ENCODE measurements at places on chromosomes 6 and 20.

DNA sequence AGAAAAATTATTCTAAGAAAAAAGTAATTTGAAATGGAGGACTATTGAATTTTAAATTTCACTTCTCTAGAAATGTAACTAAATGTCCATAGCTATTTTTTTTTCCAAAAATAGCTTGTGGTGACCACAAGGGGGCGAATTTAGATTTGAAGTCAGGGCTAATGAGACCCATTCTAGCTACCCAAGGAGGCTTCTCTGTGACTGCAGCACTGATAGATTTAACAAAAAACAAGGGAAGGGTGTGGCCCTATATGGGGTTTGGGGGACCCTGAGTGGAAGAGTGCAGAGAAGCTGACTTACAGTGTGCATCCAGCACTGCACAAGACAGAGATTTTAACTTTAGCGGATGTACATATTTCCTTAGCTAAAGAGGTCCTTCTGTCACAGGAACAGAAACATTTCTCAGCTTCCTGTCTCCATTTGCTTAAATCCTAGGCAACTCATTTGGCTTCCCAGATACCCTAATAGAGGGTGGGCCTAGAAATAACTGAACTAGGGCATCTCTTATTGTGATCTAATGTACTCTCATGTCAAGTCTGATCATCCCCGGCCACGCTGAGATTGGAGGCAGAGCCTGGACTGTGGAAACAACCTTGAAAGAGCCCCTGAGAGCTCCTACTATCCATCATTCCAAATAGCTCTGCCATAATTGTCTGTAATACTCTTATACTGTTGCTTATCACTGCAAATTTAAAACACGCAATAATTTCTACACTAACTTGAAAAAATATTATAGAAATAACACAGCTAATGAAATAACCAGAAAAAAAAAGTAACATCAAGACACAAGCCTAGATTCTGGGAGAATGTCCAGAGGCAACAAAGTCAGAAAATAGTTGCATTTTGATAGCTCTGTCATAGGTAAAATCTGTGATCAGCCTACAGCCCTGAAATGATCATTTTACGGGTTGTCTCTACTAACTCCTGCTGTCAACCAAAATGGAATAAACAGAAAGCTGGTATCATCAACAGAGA is 93.6 kb downstream of the SNAP91 start:
- no peak for DNase-seq

DNA sequence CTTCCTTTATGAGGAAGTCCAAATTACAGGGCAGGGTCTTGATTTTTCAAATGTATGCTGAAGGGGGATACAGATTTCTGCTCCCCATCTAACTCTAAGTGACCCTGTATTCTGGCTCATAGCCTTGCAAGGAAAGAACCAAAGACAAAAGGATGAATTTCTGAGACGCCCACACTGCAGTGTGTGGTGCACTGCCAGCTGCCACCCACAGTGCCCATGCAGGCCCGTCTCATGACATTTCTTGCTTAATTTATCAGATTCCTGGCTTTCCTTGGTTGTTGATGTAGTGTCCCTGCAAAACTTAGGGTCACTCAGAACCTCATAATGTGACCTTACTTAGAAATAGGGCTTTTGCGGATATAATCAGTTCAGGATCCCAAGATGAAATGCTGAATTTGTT is 68.0 kb downstream of the CBLN4 start:
- no peak for DNase-seq

GRCh38 chr6:114955363-114955762 is 612.5 kb upstream of the HS3ST5 start:
- no peak for DNase-seq

DNA sequence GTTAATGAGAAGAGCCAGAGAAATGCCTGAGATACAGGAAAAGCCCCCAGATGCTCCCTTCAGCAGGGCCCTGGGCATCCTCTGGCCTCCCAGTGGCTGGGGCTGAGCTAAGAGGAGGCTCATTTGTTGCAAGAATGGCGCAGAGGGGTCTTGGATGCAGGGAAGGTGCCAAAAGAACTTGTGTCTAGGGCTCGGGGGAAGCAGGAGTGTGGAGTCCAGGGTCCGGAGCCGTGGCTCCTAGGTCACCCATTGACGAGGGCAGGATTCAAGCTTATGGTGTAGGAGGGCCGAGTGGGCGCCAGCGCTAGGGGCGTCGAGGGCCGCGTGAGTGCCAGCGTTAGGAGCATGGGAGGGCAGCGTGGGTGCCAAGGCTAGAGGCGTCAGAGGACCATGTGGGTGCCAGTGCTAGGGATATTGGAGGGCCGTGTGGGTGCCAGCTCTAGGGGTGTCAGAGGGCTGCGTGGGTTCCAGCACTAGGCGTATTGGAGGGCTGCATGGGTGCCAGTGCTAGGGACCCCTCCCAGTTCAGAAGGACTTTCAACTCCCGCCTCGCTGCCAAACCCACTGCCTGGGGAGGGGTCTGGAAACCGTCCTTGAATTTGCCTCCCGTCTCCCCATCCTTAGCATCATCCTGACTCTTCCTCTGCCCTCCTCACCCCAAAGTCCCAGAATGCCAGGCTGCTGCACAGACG is 250.5 kb upstream of the AFDN start:
- no peak for DNase-seq

GRCh38 chr6:101401792-101402621 is 8.5 kb downstream of the GRIK2 start:
- no peak for DNase-seq

- no peak for DNase-seq
Measured at GRCh38 chr20:23222531-23223200, 127.9 kb upstream of the NXT1 start.

DNA sequence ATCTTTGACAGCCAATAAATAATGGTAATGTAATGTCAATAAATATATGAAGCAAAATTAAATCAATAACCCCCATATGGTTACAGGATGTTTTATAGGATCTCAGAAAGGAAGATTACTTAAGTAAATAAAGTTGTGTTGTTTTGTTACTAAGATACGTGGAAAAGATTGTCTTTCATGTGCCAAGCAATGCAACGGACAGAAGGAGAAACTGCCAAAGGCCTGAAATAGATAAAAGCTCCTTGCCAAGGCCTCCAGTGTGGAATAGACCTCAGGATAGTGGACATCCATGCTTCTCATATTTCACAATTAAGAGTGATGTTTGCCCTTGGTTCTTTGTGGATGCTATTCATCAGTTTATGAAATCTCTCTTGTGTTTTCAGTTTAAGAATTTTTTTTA is 16.4 kb upstream of the FNDC1 start:
- DNase-seq = no peak

DNA sequence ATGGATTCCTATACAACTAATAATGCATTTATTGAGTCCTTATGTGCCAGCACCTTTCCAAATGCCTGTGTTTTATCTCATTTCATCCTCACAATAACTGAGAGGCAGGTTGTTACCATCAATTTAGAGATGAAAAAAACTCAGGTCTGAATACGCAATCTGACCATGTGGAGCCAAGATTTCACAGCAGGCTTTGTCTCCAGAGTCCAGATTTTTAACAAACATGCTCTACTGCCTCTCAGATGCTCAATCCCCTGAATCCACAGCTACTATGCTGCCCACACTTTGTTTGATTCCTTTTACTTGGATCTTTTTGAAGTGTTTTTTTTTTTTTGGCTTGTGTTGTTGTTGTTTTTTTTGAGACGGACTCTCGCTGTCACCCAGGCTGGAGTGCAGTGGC is 46.8 kb downstream of the B4GALT5 start:
- DNase-seq = no peak

GRCh38 chr6:125821825-125822281 is 31.1 kb downstream of the NCOA7 start:
- DNase-seq = no peak

DNA sequence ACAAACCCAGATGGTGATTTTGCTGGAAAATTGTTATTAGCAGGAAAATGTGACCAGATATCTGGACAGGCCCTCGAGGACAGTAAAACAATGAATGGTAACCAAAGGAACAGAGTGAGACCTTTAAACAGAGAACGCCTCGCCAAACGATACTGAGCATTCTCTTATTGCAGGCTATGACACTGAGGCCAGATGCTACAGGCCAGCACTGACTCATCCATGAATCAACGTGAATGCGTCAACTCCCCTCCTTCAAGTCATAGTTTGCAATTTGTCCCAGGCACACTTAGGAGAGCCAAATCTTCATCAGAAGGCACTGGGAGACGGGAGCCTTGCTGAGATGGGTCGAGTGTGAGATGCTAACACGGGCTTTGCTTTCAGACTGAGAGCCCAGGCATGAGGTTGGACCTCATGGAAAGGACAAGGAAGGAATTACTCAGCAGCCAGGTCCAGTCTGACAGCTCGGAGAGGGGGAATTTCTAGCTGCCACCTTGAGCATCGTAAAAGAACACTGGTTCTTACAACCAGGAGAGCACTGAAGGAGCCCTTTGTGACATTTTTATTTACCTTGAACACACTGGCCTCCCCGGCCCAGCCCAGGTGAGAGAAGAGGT is 60.7 kb downstream of the BMP7 start:
- DNase-seq = no peak

- no peak for DNase-seq
Measured at GRCh38 chr6:115004982-115005381, 662.2 kb upstream of the HS3ST5 start.

- no peak for DNase-seq
Measured at GRCh38 chr20:4937407-4938319, 63.6 kb downstream of the SLC23A2 start.

- no peak for DNase-seq
Measured at GRCh38 chr20:37379967-37380828, 34.3 kb downstream of the SRC start.

GRCh38 chr6:137000825-137001224 is 43.9 kb downstream of the IL20RA start:
- DNase-seq = no peak

GRCh38 chr20:46022411-46023147 is 6.4 kb upstream of the SLC12A5 start:
- DNase-seq = peak; percentile 69

GRCh38 chr6:89604653-89605052 is 33.9 kb downstream of the LYRM2 start:
- no peak for DNase-seq

DNA sequence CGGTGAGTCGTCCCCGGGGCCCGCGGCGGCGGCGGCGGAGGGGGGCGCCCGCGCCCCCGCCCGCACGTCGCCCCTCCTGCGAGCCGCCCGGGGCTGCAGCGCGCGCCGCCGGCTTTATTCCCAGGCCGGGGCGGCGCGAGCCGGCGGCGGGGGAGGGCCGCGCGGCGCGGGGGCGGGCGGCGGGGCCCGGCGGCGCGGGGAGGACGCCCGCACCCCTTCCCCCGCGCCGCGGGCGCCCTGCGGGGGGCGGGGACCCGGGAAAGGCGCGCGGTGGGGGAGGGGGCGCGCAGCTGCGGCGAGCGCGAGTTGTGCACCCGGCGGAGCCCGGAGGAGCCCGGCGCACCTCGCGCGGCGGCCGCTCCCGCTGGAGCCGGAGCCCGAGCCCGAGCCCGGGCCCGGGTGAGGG is 646 bp downstream of the HMGA1 start:
- DNase-seq = peak; percentile 74

DNA sequence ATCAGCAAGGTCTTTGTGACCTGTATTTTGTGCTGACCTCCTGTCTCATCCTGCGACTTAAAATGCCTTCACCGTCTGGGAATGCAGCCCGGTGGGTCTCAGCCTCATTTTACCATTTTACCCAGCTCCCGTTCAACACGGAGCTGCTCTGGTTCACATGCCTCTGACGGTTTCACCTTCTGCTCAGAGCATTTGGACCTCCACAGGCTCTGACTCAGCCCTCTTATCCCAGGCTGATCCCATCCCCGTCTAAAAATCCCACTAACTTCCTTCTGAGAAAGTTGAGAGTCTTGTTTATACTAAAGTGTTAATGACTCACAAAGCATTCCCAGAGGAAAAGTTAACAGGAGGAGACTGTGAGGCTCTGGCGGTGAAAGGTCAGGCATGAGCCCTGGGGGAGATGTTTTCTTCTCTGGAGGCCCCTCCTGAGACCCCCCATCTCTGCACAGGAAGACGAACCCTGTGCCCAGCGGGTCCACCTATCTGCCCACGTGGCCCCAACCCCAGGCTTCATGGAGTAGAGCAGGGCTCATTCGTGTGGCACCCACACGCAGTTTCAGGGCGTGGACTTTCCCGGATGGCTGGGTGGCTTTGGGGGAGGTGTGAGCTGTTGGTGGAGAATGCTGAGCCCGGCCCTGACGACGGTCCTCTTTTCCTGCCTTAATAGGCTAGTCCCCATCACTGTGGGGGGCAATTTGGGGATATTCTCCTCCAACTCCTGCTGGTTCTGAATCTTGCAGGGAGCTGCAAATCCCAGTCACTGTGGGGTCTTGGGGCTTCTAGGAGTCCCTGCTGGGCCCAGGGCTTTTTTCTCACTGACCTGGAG is 3.3 kb upstream of the BIRC7 start:
- no peak for DNase-seq

- DNase-seq = no peak
Measured at GRCh38 chr6:148866657-148867268, 119.9 kb downstream of the UST start.

DNA sequence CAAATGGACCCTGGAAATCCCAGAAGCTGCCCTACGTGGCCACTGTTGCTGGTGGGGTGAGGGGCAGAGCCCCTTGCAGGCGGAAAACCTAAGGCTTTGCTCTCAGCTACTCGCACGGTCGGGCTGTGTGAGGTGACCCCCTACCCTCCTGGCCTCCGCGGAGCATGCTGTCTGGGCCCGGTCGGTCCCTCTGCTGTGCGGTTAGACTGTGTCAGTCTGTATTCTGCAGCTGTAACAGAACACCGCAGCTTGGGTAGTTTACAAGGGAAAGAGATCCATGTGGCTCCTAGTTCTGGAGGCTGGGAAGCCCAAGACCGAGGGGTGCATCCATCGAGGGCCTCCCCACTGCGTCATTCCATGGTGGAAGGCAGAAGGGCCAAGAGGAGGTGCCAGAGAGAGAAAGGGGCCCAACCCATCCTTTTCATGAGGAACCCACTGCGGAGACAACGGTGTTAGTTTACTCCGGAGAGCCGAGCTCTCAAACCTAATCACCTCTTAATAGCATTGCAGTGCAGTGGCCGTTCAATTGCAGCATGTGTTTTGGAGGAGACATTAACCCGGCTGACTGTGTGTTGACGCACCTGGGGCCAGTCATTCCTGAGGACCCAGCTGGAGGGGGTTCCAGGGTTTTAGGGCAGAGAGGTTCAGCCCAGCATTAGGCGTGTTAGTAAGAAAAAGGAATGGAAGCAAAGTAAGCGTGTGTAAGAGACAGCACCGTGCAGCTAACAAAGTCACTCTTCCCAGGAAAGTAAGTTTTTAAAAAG is 18.3 kb downstream of the COL9A3 start:
- no peak for DNase-seq

- no peak for DNase-seq
Measured at GRCh38 chr6:55058682-55059081, 115.6 kb upstream of the HCRTR2 start.

DNA sequence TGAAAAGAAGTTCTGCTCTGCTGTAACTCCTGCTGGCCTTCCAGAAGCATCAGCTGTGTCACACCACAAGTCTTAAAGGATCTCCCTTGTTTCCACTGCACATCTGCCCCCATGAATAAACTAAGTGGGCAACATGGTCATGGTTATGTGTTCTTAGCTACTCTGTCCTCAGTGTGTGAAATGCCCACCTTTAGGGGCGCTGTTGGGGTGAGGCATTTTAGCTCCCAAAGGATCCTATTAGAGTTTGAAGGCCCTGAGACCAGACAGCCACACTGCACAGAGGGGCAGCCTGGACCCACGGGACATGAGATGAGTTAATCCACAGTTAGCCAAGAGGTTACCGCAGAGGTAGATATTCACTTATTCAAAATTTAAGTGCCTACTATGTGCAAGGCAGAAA is 294.3 kb upstream of the QKI start:
- DNase-seq = no peak

All from CD4-positive, alpha-beta T cell (primary cell).